Hematopoietic multipotent progenitor cell treated with erythropoietin and hydrocortisone succinate and interleukin-3 and kit ligand, for 4 days (in vitro differentiated cells): ENCODE measurements at places on chromosomes 7 and 10.

GRCh38 chr10:76509446-76509845 lies 1078.0 kb downstream of the LRMDA start:
- DNase-seq, result no peak

GRCh38 chr10:119493155-119493554 lies 49.4 kb downstream of the RGS10 start:
- DNase-seq, result no peak

GRCh38 chr7:53719122-53719521 lies 683.7 kb downstream of the POM121L12 start:
- no peak for DNase-seq

DNA sequence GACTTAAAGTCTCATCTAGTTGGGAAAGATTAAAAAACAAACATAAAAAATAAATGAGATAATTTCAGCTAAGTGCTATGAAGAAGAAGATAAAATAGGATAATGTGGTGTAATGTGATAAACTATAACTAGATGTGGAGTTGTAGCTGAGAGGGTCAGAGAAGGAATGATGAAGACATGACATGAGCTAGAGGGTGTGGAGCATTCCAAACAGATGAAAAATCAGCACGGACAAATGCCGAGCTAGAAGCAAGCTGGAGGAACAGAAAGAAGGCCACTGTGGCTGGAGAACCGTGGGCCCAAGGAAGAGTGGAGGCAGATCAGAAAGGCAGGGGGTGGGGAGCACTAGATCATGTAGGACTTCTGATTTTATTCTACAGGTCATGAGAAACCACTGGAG lies 70.6 kb downstream of the CDK6 start:
- DNase-seq, result no peak

DNA sequence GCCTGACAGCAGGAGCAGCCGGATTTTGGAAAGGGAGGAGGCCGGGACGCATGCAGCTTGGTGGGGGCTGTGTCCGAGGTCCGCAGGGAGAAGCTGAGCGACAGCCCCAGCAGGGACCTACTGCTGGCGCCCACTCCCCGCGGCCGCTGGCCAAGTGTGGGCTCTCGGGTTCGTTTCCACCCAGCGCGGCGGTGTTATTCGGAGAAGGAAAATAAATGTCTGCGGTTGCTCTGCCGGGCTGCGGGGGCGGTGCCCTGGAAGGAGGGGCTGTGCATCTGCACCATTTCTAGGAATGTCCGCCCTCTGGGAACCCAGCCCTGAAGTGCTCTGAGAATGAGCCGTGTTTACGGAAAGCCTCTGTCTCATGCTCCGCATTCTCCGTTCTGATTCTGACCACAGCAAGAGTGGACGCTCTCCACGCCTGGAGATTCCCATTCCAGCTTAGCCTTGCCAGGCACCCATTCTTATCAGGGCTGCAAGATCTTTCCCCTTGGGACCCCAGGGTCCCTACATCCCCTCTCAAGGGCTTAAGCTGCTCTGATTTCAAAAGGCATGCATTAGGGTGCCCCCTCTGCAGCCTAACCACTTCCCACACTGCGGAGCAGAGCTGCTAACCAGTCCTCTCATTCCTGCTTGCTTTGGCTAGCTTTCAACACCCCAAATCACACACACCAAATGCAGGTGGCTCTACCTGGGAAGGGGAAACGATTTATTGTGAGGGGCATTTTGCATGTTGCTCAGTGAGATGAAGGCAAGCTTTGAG lies 256.6 kb upstream of the GLI3 start:
- DNase-seq, result peak; percentile 17

DNA sequence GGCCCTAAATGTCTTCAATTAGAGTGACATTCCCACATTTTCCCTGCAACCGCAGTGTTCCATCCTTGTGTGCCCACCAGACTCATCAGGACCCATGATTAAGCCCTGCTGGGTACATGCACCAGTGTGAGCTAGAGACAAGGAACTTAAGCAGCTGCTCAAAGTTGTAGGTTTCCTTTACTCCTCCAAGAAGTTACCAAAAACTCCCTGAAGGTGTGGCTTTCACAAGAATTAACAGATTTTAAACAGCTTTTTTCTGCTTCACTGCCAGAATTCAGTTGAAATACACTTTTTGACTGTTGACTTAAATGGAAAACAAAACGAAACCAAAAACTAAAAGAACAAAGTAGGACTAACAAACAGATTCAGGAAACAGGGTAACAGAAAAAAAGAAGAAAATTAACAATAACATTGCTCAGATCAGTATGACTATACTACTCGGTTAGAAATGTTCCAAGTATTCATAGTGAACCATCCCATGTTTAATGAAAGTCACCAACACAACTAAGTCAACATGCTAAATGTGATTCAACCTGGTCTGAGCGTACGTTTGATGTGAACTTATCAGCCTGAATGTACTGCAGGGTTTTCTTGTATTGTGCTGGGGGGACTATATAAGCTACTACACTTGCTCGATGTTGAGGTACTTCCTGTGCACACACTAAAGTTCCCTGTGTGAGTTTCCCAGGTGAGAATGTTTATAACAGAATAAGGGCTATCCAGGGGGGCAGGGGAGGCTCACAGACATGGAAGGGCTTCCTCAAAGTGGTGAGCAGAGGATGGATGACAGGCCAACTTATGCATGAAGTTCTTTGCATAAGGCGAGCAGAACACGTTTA lies 22.2 kb downstream of the SLC37A3 start:
- DNase-seq, result no peak

GRCh38 chr7:77765481-77765880 lies 32.8 kb downstream of the TMEM60 start:
- no peak for DNase-seq

- no peak for DNase-seq
These were observed 5.9 kb downstream of the CPA2 start for GRCh38 chr7:130272381-130273080.

DNA sequence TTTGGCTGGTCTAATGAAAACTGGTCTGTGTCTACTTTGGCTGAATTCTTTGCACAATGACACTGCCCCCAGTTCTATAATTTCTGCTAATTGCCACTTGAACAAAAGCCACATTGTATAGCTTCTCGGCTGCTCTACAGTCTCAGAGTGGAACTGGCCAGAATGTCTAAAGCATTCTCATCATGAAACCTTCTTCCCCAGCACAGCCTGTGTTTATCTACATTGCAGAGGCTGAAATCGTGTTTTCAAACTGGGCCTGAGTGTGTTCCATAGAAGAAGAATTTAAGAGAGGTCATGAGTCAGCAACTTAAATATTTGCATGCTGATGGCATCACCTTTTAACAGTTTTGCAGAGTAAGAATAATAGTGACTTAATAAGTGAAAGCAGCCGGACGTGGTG lies 177.2 kb downstream of the BUB3 start:
- DNase-seq, result no peak

DNA sequence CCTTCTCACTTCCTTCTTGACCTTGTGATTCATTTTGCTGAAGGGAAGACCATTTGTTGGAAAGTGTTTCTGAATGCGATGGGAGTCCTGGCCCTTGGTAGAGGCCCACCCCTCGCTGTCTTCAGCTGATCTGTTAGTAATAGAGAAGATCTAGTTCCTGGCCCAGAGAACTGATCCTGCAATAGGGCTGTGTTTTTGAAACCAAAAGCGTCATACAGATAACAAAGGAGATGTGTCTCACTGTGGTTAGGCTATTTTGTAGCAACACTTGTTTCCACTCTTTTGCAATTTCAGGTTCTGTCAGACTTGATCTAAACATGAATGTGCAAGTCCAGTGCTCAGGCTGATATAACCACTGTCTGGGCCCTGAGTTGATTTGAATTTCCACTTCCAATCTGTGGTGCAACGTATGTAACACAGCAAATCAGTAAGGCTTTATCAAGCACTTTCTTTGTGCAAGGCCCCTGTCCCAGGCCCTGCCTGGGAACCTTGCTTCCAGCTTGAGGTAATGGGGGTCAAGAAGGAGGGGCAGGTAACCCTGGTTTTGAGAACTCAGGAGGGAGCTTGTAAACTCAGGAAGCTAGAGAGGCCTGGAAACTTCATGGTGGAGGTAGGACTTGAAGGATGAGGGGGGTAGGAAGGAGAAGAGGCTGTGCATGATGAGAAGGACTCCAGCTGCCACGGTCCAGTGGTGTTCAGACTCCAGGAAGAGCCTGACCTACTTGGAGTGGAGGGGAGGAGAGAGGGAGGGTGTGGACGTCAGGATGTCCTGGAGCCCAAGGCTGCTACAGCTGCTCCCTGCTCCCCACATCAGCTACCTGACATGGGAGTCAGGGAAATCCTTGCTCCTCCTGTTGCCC lies 42.2 kb upstream of the SRGN start:
- DNase-seq, result peak; percentile 93
